Neural crest cell (in vitro differentiated cells): ENCODE measurements at places on chromosomes 4 and X. TPM values are rescaled to one million over a fixed set of nuclear protein-coding genes. Genes with fewer than 3 reads are reported as not detected.

Gene NEUROG2
- total RNA-seq = 4.1 and 4.2 TPM in 2 replicates

Gene CASK
- 57.8 and 63.4 TPM in 2 replicates for total RNA-seq

Gene GUCY2F
- total RNA-seq = 0.07 TPM in 1 of 2 replicates, not detected in the other

Gene FRAS1
- total RNA-seq = 8.4 and 9.3 TPM in 2 replicates

Gene SASH3
- not detected in 2 replicates for total RNA-seq

GRCh38 chr4:112120021-112120420, 25.2 kb upstream of the FAM241A start:
- no peak for DNase-seq
- H3K4me1 ChIP-seq = no peaks in the 10 kb centered on the region
- H3K36me3 ChIP-seq = no peaks in the 10 kb centered on the region
- no peak overlapping the region for H3K27ac ChIP-seq
- no peak overlapping the region for H3K4me3 ChIP-seq

DNA sequence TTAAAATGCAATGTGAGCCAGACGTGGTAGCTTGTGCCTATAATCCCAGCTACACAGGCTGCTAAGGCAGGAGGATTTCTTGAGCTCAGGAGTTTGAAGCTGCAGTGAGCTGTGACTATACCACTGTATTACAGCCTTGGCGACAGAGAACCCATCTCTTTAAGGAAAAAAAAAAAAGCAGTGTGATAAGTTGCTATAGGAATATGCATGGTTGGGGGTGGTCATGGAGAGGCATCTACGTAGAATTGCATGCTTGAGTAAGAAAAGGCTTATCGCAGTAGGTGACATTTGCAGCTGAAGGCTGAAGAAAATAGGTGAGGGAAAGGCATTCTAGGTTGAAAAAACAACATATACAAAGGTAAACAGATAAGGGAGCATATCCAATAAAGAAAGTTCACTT, 4.1 kb downstream of the DIAPH2 start:
- DNase-seq = no peak
- no peak overlapping the region for H3K4me3 ChIP-seq
- no peaks in the 10 kb centered on the region for H3K27me3 ChIP-seq

GRCh38 chr4:5222951-5223350, 171.7 kb downstream of the STK32B start:
- H3K27me3 ChIP-seq = no peaks in the 10 kb centered on the region
- H3K36me3 ChIP-seq = no peaks in the 10 kb centered on the region
- peaks cover 4% of the 10 kb centered on the region for H3K4me1 ChIP-seq
- no peak overlapping the region for H3K4me3 ChIP-seq
- no peak for DNase-seq
- no peak overlapping the region for H3K27ac ChIP-seq

DNA sequence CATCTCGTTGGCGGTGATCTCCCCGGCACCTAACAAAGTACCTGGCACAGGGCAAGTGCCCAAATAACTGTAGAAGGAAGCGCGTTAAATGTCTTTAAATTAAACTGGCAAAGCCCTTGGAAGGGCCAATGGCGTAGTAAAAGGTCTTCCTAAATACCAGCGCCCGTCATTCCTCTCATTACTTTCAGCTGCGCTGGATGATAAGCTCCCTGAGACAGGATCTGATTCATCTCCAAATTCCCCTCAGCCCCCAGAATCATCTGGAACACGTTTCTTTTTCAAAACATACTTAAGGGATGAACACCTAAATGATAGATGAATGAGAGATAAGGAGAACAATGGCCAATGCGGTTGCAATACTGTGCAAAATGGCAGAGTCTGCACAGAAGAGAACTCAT, 95.1 kb downstream of the AFAP1 start:
- H3K4me3 ChIP-seq = no peak overlapping the region
- peaks cover 17% of the 10 kb centered on the region for H3K36me3 ChIP-seq
- H3K27me3 ChIP-seq = no peaks in the 10 kb centered on the region
- peaks cover 33% of the 10 kb centered on the region for H3K4me1 ChIP-seq
- no peak overlapping the region for H3K27ac ChIP-seq

GRCh38 chr4:2923668-2924173, 39.5 kb downstream of the NOP14 start:
- H3K27me3 ChIP-seq = no peaks in the 10 kb centered on the region
- H3K27ac ChIP-seq = no peak overlapping the region
- peaks cover 17% of the 10 kb centered on the region for H3K4me1 ChIP-seq
- H3K36me3 ChIP-seq = peaks cover 35% of the 10 kb centered on the region
- H3K4me3 ChIP-seq = no peak overlapping the region
- DNase-seq = no peak

DNA sequence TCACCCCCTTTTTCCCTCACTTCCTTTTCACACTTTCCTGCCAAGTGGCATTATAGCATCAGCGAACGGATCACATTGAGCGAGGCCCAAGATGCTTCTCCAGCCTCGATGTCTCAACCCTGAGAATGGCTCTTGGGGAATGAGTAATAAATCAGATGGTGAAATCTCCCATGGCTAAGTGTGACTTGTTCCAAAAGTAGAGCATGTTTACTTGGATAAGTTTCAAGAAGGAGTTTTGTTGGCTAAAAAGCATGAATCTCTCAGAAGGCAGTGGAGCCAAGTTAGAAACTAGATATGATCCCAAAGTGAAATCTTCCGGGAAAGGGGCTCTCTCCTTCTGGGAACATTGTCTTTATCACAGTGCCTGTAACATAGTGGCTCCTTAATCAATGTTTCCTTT, 316.3 kb downstream of the CAMK2D start:
- H3K4me1 ChIP-seq = peaks cover 18% of the 10 kb centered on the region
- H3K36me3 ChIP-seq = no peaks in the 10 kb centered on the region
- H3K27me3 ChIP-seq = no peaks in the 10 kb centered on the region
- no peak overlapping the region for H3K4me3 ChIP-seq

GRCh38 chrX:140337263-140337662, 167.6 kb downstream of the SOX3 start:
- H3K27ac ChIP-seq = no peak overlapping the region
- peaks cover 6% of the 10 kb centered on the region for H3K36me3 ChIP-seq
- DNase-seq = no peak
- no peak overlapping the region for H3K4me3 ChIP-seq

DNA sequence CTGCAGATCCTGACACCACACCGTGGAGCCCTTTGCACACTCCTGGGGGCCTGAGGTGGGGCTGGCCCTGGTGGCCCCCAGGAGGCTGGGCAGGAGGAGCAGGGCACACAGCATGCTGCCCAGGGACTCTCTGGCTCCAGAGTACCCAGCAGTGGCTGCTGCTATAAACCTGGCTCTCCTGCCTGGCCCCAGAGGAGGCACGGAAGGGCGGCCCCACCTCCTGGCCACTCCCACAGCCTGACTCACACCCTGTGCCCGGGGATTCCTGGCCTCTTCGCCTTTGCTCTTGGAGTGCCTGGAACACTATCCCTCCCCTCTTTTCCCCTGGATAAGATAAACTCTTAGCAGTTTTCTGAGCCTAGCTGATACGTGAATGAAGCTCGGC, at the start of gene PSAPL1:
Gene PSAPL1 (minus strand): TSS at position 165 of the 385 bp plus-strand sequence. CDS start 51 bp downstream, at position 114.
- H3K27me3 ChIP-seq = no peaks in the 10 kb centered on the region
- no peak for DNase-seq
- no peak within 1 kb of the TSS for H3K27ac ChIP-seq

DNA sequence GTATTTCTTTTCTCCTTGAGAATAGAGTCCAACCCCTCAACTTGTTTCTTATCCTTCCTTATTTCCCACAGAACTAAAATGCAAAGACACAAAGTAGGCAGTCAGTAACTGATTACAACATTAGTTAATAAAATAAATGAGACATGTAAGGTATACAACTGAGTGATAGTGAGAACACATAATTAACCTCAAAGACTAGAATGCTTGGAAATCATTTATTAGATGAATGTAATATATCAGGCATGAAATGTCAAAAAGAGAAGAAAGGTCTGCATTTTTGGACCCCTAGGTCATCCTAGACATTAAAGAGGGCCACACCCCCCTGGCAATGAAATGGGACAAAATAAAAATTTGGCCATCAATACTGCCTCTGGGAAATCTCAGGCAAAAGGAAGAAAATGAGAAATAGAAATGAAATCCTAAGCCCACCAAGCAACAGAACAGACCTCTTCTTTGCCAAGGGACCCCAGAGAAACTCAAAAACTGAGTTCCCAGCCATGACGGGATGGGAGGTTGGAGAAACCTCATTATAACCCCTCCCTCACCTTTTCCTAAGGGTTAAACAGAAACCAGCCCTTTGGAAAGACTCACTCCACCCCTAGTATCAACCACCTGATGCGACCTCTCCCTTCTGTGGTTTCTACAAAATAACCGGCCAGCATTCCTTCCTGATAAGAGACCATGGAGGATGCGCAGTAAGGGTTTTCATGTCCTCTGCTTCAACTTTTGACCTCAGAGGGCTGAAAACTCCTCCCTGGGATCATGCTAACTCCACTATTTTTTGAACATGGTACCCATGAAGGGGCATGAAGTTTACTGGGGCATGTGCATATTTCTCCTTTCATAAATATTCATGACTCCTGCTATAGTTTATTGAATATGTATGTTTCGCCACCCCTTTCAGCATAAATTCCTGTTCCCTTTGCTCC, 90.0 kb upstream of the EXOC1L start:
- H3K36me3 ChIP-seq = no peaks in the 10 kb centered on the region
- no peak for DNase-seq
- H3K27me3 ChIP-seq = peaks cover 3% of the 10 kb centered on the region
- no peaks in the 10 kb centered on the region for H3K4me1 ChIP-seq

DNA sequence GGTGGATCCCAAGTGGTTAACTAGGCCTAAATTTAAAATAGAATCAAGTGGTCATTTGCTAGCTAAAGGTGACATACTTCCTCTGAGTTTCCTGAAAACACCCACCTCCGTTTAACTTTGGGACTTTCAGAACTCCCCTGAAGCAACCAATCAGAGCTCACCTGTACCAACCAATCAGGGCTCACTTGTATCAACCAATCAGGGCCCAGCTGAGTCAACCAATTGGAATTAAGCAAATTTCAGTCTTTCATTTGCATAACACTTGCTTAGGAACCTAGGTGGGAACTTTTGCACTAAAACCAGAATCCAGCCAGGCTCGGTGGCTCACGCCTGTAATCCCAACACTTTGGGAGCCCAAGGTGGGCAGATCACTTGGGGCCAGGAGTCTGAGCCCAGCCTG, 15.9 kb downstream of the GPC4 start:
- H3K36me3 ChIP-seq = no peaks in the 10 kb centered on the region
- H3K27me3 ChIP-seq = no peaks in the 10 kb centered on the region
- no peak overlapping the region for H3K27ac ChIP-seq
- peaks cover 7% of the 10 kb centered on the region for H3K4me1 ChIP-seq
- DNase-seq = no peak

- no peaks in the 10 kb centered on the region for H3K4me1 ChIP-seq
- no peak for DNase-seq
- no peak overlapping the region for H3K4me3 ChIP-seq
- H3K36me3 ChIP-seq = no peaks in the 10 kb centered on the region
- no peaks in the 10 kb centered on the region for H3K27me3 ChIP-seq
- H3K27ac ChIP-seq = no peak overlapping the region
Measured at GRCh38 chr4:46524751-46525150, 134.8 kb upstream of the GABRA2 start.
